NCI-H146 (cell line): ENCODE measurements at places on chromosomes 2 and 18.

DNA sequence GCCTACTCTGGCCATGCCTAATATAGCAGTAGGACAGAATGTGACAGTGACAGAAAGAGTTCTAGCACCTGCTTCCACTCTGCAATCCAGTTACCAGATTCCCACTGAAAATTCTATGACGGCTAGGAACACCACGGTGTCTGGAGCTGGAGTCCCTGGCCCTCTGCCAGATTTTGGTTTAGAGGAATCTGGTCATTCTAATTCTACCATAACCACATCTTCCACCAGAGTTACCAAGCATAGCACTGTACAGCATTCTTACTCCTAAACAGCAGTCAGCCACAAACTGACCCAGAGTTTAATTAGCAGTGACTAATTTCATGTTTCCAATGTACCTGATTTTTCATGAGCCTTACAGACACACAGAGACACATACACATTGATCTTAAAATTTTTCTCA is 45.2 kb upstream of the TTR start:
- no peak for DNase-seq

DNA sequence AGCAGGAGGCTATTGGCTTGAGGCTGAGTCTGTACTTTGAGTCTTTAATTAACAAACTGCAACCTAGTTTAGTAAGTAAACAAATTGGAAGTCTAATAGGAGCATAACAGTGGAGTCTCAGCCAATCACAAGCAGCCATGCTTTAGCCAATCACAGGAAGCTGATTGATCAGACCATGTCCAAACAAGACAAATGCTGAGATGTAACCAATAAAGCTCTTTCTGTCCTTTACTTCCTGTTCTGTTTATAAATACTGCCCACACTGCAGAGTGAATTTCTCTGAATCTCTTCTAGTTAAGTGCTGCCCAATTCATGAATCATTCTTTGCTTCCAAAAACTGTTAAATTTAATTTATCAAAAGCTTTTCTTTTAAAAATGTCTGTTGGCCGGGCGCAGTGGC is 146.6 kb upstream of the DLX2 start:
- DNase-seq: no peak

GRCh38 chr2:8599421-8600242 is 82.2 kb upstream of the ID2 start:
- no peak for DNase-seq

DNA sequence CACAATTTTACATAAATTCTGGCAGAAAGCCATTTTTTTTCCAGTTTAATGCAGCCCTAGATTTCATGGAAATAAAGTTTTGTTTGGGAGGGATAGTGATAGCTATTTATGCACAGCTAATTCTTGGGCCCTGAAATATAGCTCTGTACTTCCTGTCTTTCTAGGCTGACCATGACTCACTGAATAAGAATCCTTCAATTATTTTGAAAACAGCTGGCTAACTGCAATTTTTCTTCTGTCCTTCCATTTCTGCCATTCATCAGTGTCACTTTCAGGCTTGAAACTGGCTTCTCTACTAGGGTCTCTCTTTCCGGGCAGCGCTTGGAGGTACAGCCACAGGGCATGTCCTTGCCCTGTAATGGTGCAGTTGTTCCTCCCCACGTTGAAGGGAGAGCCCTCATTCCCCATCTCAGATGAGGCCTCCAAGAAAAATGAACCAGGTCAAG is 97.1 kb upstream of the TMEM178A start:
- no peak for DNase-seq

- DNase-seq: peak; percentile 75
Measured at GRCh38 chr18:35580701-35581539, 620 bp upstream of the GALNT1 start.

DNA sequence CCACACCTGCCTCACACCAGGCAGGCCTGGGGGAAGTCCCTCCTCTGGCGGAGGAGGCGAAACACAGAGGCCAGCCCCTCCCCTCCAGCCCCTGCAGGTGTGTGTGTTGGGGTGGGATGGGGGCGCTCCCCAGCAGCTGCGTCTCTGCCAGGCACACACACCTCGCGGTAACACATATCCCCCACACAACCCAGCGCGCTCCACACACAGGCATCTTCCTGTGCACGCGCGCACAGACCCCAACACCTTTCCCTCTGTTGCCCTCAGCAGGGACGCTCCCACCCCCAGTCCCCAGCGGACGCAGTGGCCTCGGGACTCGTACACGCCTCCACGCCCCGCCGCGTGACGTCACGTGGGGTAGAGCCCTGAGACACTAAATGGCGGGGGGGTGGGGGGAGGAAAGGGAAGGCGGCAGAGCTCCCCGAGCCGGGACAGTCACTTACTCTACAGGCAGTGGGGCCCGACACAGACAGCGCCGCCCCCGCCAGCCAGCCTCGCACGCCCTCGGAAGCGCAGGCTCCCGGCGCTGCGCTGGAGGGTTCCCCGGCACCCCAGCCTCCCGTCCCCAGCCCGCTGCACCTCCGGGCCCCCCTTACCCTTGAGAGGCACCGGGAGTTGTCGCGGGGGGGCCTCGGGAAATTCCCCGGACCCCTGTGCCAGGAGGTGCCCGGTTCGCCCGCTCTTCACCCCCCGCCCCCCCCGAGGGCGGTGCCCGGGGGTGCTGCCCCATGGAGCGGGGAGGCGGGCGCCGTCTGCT is at the start of gene WNT10A:
Gene WNT10A, plus strand, starts transcription at position 751 of the 757 bp plus-strand sequence. CDS start 144 bp downstream, outside the sequence.
- peak; percentile 47 for DNase-seq

DNA sequence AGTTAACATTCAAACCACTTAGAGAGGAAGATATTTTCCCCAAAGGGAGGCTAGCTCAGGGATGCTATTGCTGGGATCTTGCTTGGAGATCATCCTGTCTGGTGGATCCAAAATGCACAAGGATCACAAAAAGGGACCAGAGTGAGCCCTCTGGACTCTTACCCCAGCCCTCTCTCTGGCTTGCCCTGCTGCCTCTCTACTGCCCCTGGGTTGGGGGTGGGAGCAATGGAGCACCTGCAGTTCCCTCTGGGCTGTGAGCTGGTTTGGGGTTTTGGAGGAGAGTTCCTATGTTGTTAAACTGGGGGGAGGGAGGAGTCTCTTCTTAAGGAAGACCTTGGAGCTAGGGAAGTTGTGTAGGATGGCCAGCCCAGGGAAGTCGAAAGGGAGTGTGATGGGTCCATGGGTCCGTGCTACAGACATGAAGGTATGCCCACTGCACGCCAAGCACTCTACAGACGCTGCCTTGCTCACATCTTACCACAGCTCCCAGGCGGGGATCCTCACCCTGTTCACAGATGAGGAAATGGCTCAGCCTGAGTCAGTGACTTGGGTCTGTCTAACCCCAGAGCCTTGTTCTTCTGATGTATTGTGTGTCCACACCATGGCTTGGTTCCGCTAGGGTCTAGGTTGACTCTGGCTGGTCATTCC is 3.8 kb downstream of the LBH start:
- DNase-seq: no peak

GRCh38 chr2:215699700-215700538 is 264.1 kb upstream of the FN1 start:
- DNase-seq: no peak

DNA sequence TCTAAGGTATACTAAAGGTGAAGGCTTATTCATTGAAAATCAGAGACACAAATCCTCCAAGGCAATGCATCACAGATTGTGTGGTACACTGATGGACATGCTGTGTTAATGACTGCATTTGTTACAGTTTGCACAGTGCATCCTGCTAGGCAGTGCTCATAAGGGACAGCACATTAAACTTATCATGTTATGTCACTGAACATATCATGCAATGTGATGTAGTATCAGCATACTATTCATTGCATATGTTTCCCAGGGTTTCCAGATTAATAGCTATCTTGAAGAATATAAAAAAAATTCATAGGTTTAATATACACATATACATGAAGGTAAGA is 225.3 kb downstream of the NCKAP5 start:
- DNase-seq: no peak

DNA sequence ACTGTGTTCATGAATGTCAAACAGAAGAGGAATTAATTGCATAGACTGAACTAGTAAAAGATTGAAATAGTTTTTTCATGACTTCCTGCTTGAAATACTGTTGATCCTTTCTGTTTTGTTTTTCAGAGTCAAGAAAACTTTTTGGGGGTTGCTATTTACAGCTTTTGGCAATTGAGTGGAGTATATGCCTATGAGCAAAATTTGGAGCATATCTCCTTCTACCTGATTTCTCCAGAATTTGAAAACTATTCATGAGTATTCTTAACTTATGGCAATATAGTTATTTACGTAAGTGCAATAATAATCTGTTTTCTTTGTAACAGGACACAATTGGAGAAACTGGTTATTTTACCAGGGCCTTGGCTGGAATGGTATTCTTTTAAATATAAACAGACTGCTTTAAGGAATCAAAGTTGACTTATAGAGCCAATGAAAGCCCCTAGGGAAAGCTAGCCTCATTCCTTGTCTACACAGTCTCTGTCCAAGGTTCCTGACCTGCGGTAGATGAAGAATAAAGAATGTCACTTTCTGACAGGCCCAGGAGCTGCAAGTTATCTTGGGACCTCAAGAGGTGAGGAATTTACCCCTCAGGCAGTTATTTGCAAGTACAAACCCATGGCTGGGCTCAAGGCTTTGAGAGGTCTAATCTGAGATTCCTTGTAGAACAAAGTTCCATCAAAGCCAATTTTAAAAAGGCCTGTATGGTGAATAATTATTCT is 193.5 kb upstream of the NDUFV2 start:
- DNase-seq: no peak

- no peak for DNase-seq
Measured at GRCh38 chr2:152466980-152467676, 132.2 kb downstream of the FMNL2 start.

DNA sequence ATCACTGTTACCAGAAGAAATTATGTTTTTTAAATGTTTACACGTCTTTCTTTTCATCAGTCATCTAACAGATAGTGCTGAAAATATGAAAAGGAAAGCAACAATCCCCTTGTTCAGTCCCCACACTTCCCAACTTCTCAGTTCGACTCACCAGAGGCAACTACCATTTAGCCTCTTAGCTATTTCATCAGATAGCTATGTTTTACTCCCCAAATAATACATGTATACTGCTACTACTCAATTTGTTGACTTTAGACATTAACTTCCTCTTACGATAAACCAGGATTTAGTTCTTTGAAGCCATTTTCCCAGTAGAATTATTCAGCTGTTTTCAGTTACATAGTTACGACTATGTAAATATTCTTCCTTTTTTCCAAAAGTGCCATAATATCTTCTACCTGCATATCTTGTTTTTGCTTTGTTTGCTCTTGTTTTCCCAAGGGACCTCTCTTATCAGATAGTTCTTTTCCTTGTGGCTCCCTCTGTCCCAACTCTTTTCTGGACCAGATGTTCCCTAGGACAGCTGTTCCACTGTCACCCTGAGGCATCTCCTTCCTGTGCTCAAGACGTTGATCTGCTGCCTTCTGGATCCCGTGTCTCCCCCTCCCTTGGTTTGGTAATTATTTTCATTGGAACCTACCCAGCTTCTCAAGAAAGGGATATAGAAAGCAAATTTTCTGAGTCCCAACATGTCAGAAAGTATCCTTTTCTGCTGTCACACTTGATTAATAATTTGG is 289.3 kb upstream of the TANK start:
- no peak for DNase-seq

DNA sequence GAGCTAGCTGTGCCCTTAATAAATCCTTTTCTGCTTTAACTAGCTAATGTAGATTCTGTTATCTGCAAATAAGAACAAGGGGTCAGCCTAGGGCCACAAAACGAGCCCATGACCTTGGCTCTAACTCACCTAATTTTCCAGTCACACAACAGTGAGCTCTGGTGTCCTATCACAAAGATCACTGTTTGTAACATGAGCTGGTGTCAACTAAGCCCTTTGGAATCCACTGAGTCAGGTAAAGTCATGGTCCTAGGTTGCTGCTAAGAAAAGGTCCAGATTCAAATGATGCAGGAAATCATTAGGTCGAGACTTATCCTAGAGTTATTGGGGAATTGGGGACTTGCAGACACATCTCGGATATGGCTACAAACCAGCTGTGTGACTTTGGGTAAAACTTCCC is 49.9 kb downstream of the ST8SIA5 start:
- DNase-seq: no peak

DNA sequence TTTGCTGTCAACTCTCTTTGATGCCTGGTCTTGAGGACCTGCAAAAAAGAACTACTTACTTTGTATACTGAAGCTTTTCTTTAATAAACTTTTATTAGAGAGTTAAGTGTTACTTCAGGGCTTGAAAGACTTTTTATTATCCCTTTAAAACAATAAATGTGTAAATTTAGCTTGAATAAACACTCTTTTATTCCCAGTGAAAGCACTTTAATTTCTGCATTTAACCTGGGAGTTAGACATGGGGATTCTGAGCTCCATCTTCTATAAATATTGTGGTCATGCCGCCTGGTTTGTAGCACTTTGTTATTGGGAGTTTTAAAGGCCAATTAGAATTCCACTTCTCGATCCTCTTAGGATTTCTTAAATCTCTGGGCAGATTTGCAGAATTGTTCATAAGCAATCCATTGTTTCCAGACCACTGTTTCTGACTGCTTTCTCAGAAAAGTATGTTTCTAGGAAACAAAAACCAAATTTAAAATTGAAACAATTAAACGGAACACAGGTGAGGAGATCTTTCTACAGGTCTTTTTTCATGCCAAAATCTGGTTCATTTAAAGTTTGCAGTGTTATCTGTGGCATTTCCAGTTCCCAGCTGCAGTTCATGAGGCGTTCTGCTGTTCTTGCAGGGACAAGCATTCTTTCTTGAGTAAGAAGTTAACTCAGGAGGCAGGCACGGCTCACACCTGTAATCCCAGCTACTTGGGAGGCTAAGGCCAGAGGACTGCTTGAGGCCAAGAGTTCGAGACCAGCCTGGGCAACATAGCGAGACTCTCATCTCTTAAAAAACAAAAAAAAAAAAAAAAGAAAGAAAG is 18.1 kb upstream of the E2F6 start:
- no peak for DNase-seq

- DNase-seq: no peak
Measured at GRCh38 chr2:64551851-64552250, 27.7 kb downstream of the AFTPH start.

DNA sequence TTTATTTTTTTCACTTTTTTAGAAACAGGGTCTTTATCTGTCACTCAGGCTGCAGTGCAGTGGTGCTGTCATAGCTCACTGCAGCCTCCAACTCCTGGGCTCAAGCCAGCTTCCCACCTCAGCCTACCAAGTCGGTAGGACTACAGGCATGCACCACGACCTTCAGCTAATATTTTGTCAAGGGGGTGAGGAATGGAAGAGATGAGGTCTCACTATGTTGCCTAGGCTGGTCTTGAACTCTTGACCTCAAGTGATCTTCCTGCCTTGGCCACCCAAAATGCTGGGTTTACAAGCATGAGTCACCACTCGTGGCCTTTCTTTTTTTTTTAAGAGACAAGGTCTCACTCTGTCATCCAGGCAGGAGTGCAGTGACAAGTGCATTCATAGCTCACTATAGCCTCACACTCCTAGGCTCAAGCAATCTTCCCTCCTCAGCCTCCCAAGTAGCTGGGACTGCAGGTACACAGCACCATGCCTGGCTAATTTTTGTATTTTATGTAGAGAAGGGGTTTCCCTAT is 13.4 kb downstream of the PPP1R7 start:
- DNase-seq: no peak
